ENCODE measurements at places on chromosomes 2 and 18.

GRCh38 chr2:68911246-68911645, 40.0 kb upstream of the BMP10 start:
- no peak for DNase-seq

GRCh38 chr2:188494906-188495305, 203.2 kb downstream of the GULP1 start:
- no peak for DNase-seq

- no peak for DNase-seq
Measured at GRCh38 chr18:69216321-69216720, 184.4 kb upstream of the DOK6 start.

GRCh38 chr2:156164091-156164720, 168.3 kb downstream of the NR4A2 start:
- DNase-seq, result no peak

DNA sequence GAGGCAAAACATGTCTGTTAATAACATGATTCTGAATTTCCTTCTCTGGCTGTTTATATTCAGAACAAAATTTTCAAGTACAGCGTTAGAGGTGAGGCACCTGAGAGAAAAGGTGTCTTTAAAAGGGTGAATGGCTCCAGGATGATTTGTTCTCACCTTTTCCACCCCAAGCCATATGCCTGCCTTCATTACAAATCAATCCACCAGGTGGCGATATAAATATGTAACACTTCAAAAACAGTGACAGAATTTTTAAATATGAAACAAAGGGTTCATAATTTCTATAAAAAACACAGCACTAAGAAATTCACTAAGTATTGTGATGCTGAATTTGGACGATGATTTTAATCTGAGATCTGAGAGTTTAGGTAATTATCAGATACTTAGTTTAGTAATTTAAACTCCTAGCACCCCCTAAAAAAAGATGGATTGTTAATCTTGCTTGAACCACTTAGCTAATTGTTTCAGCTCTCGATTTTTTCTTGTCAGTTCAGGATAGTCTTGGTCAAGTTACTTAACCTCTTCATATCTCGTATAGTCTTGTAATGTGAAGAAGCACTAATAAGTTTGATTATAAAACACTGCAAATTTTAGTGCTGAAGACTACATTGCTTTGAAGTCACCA, 528.8 kb downstream of the CPS1 start:
- DNase-seq, result peak; percentile 55

DNA sequence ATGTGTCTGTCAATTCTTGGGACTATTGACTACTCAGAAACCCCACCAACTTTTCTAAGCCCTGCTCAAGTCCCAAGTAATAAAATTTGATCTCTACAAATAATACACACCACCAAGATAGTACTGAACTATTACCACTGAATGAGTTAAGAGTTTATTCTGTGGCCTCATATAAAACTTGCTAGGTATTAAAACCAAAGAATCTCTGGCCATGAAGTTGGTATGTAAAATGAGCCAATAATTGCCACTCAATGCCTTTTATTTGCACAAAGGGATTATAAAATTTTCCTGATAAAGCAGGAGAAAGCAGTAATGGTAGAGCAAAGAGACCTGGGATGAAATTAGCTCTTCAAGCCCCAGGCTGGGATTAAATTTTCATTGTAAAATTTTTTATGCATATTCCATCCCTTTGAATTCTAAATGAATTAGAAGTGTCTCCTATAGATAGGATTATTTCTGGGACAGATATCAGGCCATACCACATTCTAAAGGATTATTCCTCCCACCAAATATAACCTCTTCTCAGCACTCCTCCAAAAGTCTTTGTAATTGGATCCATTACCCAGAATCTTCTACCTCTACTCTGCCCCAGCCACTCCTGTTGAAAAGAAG, 450.5 kb upstream of the ACVR2A start:
- no peak for DNase-seq

DNA sequence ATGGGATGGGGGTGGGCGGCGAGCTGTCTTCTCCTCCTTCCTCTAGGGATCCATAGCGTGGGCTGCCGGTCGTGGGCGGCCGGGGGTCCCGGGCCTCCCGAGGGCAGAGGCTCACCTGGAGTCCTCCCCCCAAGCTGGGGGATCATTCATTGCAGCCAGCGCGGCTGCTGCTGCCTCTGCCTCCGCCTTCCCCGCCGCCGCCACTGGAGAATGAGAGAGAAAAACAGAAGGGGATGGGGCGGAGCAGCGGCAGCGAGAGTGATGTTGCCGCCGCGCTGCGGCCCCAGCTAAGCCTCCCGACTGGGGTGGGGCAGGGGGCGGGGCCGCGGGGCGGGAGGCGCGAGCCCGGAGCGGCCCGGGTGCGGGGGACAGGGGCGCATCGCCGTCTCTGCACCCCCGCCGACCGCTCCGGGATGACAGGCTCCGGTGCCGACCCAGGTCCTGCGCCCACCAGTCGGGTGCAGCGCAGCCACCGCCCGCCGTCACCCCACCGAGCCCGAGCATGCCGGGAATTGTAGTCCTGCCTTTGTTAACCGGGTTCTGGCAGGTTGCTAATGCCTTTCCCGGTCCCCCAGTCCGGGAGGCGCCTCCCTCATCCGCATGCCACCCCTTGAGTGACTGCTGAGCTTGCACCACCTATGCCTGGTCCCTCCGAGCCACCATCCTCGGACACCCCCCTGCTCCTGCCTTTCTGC, at the start of gene KIF3C:
Gene KIF3C, minus strand, starts transcription at position 225 of the 695 bp plus-strand sequence. CDS start 580 bp downstream, outside the sequence.
- DNase-seq, result peak; percentile 65

DNA sequence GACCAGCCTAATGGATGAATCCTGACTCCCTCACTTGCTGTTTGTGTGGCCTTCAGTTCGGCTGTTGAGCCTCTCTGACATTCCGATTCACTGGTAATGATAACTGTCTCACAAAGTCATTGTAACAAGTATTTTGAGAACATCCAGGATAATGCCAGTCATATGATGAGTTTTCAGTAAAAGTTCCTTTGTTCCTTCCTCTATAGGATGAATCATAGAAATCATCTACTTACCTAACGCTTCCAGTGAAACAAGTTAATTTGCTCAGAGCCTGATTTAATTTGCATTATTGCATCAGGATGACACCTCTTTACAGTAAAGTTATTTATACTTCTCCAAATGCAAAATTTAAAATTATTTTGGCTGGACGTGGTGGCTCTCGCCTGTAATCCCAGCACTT, 32.0 kb downstream of the RAB31 start:
- DNase-seq, result peak; percentile 22

DNA sequence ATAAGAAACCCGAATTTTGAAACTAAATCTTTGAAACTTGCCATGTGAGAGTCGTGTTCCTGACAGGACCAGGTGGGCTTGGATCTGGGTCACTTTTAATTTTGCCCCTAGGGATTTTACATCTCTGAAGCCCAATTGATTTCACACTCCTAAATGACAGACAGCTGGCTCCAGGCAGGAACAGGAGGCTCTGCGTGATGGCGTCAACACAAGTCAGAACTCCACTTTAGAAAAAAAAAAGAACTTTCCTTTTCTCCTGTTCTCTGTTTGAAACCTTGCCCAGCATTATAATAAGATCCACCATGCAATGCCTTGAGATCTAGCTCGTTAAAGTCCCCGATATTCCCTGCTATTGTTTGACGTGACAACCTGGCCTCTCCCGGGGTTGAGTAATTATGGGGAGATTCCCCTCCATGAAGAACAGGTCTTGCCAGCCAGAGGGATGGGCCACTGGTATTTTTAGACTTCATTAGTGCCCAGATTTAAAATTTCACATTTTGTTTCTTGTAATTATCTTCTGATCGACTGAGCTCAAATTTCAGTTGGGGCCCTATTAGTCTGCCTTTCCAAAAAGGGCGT, 260.3 kb downstream of the KLHL29 start:
- no peak for DNase-seq
